ENCODE measurements at places on chromosomes 11 and 22. TPM values are rescaled to one million over a fixed set of nuclear protein-coding genes. Genes with fewer than 3 reads are reported as not detected.

Gene TSSK2
- polyA plus RNA-seq = 0.56 TPM

Gene CD248
- polyA plus RNA-seq = 106 TPM

Gene SYNGR1
- polyA plus RNA-seq = 13.0 TPM

Gene SLC22A25
- not detected for polyA plus RNA-seq

Gene ZFPL1
- 24.1 TPM for polyA plus RNA-seq

Gene ISX
- not detected for polyA plus RNA-seq

Gene SLC25A18
- 0.71 TPM for polyA plus RNA-seq

Gene OR51B2
- polyA plus RNA-seq = not detected

Gene VPREB3
- polyA plus RNA-seq = 0.56 TPM

Gene UBQLN3
- not detected for polyA plus RNA-seq

Gene ACR
- 0.45 TPM for polyA plus RNA-seq

Gene CDC42EP2
- polyA plus RNA-seq = 38.8 TPM

Gene HMOX1
- polyA plus RNA-seq = 18.1 TPM

Gene EI24
- 56.3 TPM for polyA plus RNA-seq

Gene ZNHIT2
- 4.4 TPM for polyA plus RNA-seq

Gene CLTCL1
- polyA plus RNA-seq = 36.3 TPM

Gene HSPB2
- 101 TPM for polyA plus RNA-seq

Gene GNG3
- polyA plus RNA-seq = 0.61 TPM

Gene TIMP3
- polyA plus RNA-seq = 127 TPM

Gene OR2AT4
- polyA plus RNA-seq = 0.06 TPM

Gene CAVIN3
- 36.7 TPM for polyA plus RNA-seq

Gene CCDC116
- 0.45 TPM for polyA plus RNA-seq

Gene ST14
- polyA plus RNA-seq = 0.67 TPM

Gene MYRF
- polyA plus RNA-seq = 1.5 TPM

Gene KBTBD3
- polyA plus RNA-seq = 5.8 TPM

Gene HEPN1
- 0.26 TPM for polyA plus RNA-seq

Gene OR51Q1
- not detected for polyA plus RNA-seq

Gene C22orf42
- not detected for polyA plus RNA-seq

Gene EFCAB6
- 0.80 TPM for polyA plus RNA-seq

Gene TPBGL
- 0.30 TPM for polyA plus RNA-seq

Gene MS4A12
- not detected for polyA plus RNA-seq

Gene LGALS1
- 1,276 TPM for polyA plus RNA-seq

Gene GRM5
- 0.05 TPM for polyA plus RNA-seq

Gene DEUP1
- not detected for polyA plus RNA-seq

Gene LAYN
- 4.2 TPM for polyA plus RNA-seq

Gene GLYATL1
- 0.96 TPM for polyA plus RNA-seq

Gene ANO5
- 13.3 TPM for polyA plus RNA-seq

Gene BRMS1
- polyA plus RNA-seq = 21.8 TPM

Gene OR5M11
- not detected for polyA plus RNA-seq

Gene ADAMTS15
- polyA plus RNA-seq = 20.0 TPM

Gene DRD2
- 0.10 TPM for polyA plus RNA-seq
